ENCODE measurements at places on chromosomes 12 and 14.

DNA sequence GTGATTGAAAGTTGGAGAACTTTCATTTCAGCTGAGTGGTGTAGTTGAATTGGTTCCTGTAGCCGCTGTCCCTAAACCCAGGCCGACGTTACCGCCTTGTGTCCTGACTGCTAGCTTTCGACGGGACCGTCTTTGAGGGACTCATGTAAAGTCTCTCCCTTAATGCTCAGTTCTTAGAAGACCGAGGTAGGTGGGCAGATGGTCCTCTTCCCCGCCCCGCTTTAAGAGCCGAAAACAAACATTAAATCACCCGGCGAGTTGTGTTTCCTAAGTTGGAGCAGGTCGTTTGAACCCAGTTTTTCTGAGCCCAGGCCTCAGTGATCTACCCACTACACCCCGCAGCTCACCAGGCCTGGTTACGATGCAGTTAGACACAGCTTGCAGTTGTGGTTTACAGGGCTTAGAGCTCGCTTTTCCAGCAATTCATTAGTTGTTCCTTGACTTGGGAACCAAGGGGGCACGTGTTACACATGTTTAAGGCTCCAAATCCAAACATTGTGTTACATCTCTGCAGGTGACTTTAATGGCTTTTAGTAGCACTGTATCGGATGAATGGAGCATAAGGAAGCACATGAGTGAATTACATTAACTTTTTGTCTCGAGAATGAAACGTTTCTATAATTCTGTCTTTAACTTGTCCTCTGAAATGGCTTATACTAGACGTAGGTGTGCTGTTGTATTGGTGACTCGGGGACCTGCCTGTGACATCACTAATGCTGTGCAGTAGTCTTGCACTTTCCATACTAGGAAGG, 790 bp downstream of the NEDD1 start:
- no peak for DNase-seq

DNA sequence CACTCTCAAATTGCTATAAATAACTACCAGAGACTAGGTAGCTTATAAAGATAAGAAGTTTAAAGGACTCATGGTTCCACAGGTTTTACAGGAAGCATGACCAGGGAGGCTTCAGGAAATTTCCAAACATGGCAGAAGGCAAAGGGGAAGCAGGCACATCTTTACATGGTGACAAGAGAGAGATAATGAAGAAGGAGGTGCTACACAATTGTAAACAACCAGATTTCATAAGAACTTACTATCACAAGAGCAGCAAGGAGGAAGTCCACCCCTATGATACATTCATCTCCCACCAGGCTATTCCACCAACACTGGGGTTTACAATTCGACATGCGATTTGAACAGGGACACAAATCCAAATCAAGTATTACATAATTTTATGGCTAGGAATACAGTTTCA, 257.7 kb downstream of the BTG1 start:
- DNase-seq, result no peak

DNA sequence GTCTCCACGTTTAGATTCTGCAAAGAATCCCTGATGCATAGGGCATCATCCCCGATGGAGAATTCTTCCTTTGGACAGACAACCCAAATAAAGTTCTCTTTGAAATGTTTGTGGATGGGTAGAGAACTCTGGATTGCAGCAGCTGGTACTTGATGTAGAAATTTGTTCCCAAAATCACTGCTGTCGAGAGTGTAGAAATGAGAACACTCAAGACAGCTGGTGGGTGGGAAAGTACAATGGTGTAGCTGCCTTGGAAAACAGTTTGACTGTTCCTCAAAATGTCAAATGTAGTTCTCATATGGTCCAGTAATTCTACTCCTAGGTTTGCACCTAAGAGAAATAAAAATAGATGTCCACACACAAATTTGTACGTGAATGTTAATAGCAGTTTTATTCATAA, 671.5 kb upstream of the TMEM132C start:
- no peak for DNase-seq

- no peak for DNase-seq
These were observed 18.8 kb upstream of the CATSPERB start for GRCh38 chr14:91750634-91751198.

DNA sequence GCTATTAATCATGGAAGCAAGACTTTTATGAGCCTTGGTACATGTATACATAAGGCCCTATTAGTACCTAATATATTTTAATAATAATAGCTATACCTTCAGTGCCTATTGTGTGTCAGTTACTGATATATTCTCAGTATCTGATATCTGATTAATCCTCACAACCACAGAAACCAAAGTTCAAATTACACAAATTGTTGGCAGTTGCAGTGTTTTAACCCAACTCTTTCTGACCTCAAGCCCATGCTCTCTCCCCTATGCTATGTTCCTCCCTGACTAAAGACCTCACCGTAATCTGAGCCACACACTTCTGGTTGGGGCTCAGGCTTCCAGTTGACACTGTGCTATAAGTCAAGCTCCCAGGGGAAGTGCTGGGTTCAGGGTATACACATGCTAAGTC, 214.4 kb downstream of the SPTSSA start:
- no peak for DNase-seq

DNA sequence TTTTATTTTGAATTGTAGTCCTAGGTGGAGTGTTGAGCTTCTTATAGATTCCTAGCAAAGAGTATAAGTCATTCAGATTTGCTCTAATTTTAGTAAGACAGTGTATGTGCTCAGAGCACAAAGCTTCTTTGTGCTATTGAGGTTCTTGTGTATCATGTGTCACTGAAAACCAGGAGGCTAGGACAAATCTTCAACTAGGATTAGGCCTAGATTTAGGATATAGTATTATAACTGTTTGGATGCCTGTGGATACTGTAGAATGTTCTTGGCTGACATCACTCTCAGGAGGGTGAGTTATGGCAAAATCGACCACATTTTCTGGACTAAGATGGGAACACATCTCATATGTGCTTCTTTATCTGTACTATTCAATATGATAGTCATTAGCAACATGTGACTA, 86.5 kb downstream of the DHRS2 start:
- DNase-seq, result no peak
